ENCODE measurements at places on chromosomes 4 and X. TPM values are rescaled to one million over a fixed set of nuclear protein-coding genes. Genes with fewer than 3 reads are reported as not detected.

The FHIP1A gene
- 5.3 TPM for total RNA-seq

The CENPE gene
- total RNA-seq = 7.6 TPM

The GAGE12J gene
- total RNA-seq = not detected

The SPP1 gene
- 589 TPM for total RNA-seq

The AMTN gene
- total RNA-seq = not detected

The ATP1B4 gene
- total RNA-seq = 0.20 TPM

The IL2 gene
- not detected for total RNA-seq

The MED28 gene
- total RNA-seq = 21.1 TPM

The BEND2 gene
- total RNA-seq = 0.10 TPM

The CSAG2 gene
- not detected for total RNA-seq

- no peak for DNase-seq
These were observed 378.0 kb downstream of the AFF2 start for GRCh38 chrX:148878371-148878770.

- DNase-seq = no peak
These were observed 460.3 kb downstream of the GBA3 start for GRCh38 chr4:23153076-23153475.

- DNase-seq = no peak
These were observed 196.8 kb upstream of the LEF1 start for GRCh38 chr4:108365551-108365950.

GRCh38 chr4:173538909-173539445 is 8.9 kb upstream of the HAND2 start:
- DNase-seq = no peak

DNA sequence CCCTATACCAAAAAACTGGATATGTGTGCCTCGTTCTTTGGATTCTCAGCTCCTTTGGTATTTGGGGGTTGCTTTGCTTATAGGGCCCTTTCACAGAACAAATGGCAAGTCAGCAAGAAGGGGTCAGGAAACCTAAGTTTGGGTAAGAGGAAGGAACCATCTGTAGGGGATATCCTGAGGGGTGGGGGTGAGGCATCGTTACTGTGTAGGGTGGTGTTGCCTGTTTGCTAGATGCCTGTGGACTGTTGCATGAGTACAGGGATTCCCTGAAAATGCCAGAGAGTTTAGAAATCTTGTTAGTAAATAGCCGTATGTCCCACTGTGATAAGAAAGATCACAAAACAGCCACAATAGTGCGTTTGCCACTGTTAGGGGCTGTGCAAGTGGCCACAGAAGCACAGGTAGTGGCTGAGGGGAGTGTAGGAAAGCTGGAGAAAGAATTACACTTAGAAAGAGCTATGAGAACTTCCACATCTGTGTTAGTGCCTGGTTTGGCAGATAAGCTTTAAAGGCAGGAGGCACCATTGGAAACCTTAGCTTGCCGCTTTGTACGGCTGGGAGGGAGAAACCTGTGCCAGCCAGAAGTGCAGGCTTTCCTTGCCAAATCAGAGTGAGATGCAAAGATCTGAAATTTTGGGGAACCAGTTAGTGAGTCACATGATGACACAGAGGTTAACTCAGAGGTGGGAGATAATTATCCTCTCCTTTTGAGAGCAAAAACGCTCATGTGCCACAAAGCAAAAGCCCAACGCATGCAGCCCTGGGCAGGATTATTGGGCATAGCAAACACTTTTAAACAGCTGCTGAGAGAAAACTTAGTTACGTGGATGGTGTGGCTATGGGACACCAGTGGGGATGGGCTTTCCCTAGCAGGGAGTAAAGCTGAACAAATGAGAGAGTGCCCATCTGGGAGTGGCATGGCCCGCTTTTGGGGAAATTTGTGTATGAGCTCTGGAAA is 343.7 kb downstream of the ARAP2 start:
- DNase-seq = no peak

- DNase-seq = no peak
These were observed 9.1 kb downstream of the AKAP17A start for GRCh38 chrX:1600406-1601050.

- no peak for DNase-seq
These were observed 277.6 kb upstream of the ZC4H2 start for GRCh38 chrX:65253817-65254216.

DNA sequence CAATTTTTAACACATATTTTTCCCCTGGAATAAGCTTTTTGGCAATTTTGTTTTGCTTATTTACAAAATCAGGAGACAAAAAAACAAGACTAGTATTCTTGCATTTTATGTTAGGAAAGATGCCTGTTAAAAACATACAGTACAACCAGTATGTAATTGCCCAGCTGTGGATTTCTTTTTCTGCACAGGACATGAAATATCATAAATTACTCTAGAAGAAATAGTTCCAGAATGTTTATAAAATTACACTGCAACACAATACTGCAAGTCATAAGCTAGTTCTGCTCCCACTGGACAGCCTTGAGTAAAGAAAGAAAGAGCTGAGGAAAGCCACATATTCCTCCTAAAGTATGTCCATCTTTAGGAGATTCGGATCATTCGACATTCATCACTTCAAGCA is 133.5 kb downstream of the SCFD2 start:
- no peak for DNase-seq

GRCh38 chrX:70504772-70505450 is 60.3 kb downstream of the DLG3 start:
- no peak for DNase-seq

GRCh38 chr4:36288731-36289426 is 7.5 kb downstream of the DTHD1 start:
- DNase-seq = no peak

DNA sequence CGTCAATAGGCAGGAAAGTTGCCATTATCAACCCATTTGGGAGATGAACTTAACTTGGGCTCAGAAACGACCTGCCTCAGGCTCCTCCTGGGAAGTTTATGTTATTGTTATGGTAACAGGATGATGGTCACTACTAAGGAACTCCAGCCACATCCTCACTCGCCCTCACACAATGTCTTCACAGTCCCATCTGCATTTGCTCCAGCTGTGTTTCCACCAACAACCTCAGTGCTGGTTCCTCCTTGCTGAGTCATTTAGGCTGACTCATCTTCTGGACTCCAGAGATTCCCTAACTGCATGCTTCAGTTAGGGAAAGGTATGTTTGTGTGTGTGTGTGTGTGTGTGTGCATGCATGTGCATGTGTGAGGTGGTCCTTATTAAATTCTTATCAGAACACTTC is 293.4 kb upstream of the BOD1L1 start:
- no peak for DNase-seq

GRCh38 chrX:13598877-13599276 is 29.5 kb downstream of the EGFL6 start:
- DNase-seq = no peak

- DNase-seq = no peak
These were observed 25.0 kb downstream of the ASMTL start for GRCh38 chrX:1427756-1428155.

- DNase-seq = peak; percentile 57
These were observed 191.1 kb upstream of the FAT4 start for GRCh38 chr4:125123570-125124109.

DNA sequence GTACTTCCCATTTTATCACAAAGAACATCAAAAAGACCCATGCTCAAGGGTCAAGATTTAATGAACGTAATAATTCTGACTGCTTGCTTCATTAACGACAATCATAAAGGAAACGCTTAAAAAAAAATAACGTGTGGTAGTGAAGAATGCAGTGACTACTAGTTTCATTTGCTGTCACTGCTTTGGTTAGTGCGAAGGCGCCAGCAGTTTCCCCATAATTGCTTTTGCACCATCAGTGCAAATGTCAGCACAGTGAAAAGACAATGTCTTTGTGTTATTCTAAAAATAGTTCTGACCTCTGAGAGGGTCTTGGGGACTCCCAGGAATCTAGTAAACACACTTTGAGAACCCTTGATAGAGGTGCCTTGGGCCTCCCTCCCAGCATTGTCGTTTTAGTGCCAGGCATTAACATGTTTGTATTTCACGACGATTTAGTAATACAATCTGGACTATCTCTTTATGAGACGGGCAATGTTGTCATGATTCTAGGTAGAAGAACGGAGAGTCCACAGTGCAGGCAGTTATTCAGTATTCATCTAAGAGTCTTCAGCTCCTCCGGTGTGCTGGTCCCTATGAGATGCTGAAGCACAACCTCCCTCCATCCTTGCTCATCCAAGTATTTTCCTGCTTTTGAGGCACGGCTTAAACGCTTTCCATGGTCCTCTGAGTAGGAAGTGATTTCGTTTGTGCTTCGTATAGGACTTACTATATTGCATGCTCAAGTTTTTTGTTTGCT is 71.0 kb downstream of the AFF1 start:
- DNase-seq = peak; percentile 7

DNA sequence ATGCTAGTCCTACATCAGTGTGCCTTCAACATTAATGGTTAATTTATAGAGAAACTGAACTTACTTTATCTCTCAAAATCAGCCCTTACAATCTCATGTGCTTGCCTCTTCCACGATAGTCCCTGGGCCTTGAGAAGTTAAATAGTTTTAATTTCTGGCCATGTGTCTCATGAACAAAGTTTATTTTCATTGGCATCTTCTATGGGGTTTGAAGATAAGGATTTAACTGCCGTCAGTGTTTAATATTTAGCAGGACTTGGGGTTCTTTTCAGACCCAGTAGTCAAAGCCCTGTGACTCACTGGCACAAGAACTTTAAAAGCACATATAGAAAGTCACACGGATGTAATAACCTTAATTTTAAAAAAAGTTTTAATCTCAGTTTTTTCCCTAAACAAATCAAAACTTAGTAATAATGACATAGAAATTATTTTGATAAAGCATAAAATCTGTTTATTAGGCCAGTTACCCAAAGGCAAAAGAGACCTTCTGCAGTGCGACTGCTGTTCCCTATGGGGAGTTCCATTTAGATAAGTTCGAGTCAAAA is 10.1 kb upstream of the MPP1 start:
- no peak for DNase-seq

- DNase-seq = no peak
These were observed 439.2 kb upstream of the FAM47C start for GRCh38 chrX:36568946-36569345.
